ENCODE measurements at places on chromosomes 1 and 21. TPM values are rescaled to one million over a fixed set of nuclear protein-coding genes. Genes with fewer than 3 reads are reported as not detected.

The FOXO6 gene
- 9.1 TPM for total RNA-seq

The FMN2 gene
- total RNA-seq: 66.4 TPM

The DNM3 gene
- 133 TPM for total RNA-seq

The FBXO2 gene
- total RNA-seq: 1.9 TPM

The ADAMTSL4 gene
- total RNA-seq: 0.31 TPM

The CYP4B1 gene
- total RNA-seq: not detected

The GAS5 gene
- total RNA-seq: 528 TPM

The SH2D2A gene
- not detected for total RNA-seq
